ENCODE measurements at places on chromosomes 4 and X. TPM values are rescaled to one million over a fixed set of nuclear protein-coding genes. Genes with fewer than 3 reads are reported as not detected.

TDO2 gene
- 0.13 TPM for total RNA-seq

AR gene
- 8.1 TPM for total RNA-seq

ZNF185 gene
- total RNA-seq: 18.3 TPM

CFI gene
- 7.8 TPM for total RNA-seq

IL1RAPL1 gene
- total RNA-seq: 2.3 TPM

FRMD7 gene
- 1.3 TPM for total RNA-seq

DNA sequence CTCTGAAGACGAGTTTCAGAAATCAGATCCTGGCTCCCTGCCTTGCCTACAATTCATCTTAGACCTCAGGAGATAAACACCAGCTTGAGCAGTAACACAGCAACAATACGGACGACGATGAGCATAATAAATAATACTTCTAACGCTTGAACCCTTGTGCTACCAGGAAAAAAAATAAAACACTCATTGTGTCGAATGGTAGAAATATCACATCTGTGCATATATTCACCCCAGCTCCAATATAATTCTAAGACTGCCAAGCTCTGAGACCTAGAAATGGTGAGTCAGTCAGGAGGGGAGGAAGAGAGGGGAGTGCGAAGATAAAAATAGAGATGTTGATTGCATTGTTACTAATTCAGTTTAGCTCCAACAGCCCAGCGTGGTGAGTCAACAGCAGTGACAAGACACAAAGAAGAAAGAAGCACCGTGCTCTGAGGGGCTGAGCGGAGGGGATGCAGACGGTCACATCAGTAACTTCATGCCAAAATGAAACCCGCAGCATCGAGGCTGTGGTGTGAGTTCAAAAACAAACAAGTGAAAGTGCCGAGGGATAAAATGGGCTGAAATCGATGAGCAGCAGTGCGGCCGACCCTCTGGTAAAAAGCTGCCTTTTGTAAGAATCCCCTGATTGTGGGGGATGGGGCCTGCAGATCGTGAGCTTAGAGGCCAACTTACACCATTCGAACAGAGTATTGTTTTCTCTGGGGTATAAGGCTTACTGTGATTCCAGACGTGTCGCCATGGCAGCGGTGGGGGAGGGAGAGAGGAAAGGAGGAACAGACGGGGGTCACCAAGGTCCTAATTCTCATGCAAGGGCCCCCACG lies 150.4 kb downstream of the MGST2 start:
- H3K4me1 ChIP-seq: peaks cover 15% of the 10 kb centered on the region
- H3K36me3 ChIP-seq: no peaks in the 10 kb centered on the region
- H3K27ac ChIP-seq: peak overlapping the region; percentile 86
- H3K27me3 ChIP-seq: no peaks in the 10 kb centered on the region

DNA sequence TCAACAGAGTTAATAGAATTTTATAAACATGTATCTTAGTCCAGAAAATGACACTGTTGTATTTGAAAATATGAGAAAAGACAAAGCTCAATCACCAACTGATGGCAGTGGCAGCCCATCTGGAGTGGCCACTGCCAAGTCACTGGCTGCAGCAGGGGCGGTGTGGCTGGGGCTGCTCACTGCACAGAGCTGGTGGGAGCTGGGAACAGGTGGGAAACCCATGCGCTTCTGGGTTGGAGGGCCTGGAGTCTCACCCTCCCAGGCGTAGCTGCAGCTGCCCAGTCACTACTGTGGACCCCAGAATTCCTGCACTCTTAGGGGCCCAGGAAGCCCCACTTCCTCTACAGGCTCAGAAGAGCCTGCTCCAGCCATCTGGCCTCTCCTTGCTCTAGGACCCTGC lies 251.8 kb upstream of the NDST4 start:
- DNase-seq: no peak
- H3K27ac ChIP-seq: no peak overlapping the region
- no peaks in the 10 kb centered on the region for H3K27me3 ChIP-seq
- H3K4me3 ChIP-seq: no peak overlapping the region
- H3K36me3 ChIP-seq: no peaks in the 10 kb centered on the region
- no peaks in the 10 kb centered on the region for H3K4me1 ChIP-seq

- peaks cover 4% of the 10 kb centered on the region for H3K27me3 ChIP-seq
- no peak for DNase-seq
- no peak overlapping the region for H3K27ac ChIP-seq
- no peak overlapping the region for H3K4me3 ChIP-seq
Observed at GRCh38 chrX:130083107-130083490, 27.2 kb downstream of the ELF4 start.

- DNase-seq: no peak
- H3K27ac ChIP-seq: no peak overlapping the region
- H3K27me3 ChIP-seq: no peaks in the 10 kb centered on the region
- H3K4me1 ChIP-seq: peaks cover 26% of the 10 kb centered on the region
- H3K4me3 ChIP-seq: no peak overlapping the region
Observed at GRCh38 chr4:2075171-2075986, 16.3 kb downstream of the NAT8L start.

- DNase-seq: peak; percentile 19
- no peaks in the 10 kb centered on the region for H3K36me3 ChIP-seq
- H3K4me3 ChIP-seq: no peak overlapping the region
- H3K27ac ChIP-seq: no peak overlapping the region
- no peaks in the 10 kb centered on the region for H3K4me1 ChIP-seq
Observed at GRCh38 chr4:121484633-121485032, 103.8 kb upstream of the QRFPR start.

DNA sequence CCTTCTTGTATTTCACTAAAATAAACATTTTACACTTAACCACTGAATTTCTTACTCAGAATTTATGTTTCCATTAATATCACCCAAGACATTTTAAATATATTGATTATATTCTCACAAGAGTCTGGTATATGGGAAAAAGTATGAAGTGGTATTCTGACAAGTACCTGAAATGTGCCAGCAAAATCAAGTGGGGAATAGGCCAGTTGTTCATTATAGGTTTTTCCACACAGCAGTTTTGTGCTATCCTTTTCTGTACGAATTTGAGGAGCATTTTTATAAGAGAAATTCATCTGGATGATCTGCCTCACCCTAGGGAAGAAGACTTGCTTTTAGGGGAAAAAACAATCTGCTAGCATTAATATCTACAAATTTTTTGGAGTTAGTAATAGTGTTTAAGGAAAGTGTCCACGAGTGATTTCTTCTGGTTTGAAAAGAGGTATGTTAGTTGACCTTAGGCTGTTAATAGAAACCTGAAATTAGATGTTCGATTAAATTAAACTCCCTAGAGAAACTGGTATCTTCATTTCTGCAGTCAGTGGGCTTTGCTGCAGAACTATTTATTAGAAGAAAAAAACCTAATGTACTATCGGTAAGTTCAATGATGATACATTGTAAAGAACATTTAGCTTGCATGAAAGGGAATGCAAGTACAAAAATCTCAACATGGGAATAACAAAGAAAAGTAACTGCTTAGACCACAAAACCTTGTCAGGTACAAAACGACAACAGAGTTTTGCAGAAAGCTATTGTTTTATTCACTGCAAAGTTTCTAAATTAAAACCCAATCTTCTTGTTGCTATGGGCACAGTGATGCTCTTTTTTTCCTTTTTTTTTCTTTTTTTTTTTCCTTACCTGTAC lies 1.8 kb downstream of the KLF3 start:
- peak overlapping the region; percentile 83 for H3K4me3 ChIP-seq
- peak overlapping the region; percentile 99 for H3K27ac ChIP-seq
- peaks cover 2% of the 10 kb centered on the region for H3K36me3 ChIP-seq
- no peak for DNase-seq
- H3K27me3 ChIP-seq: no peaks in the 10 kb centered on the region

- no peak overlapping the region for H3K4me3 ChIP-seq
- peaks cover 7% of the 10 kb centered on the region for H3K36me3 ChIP-seq
- peak; percentile 79 for DNase-seq
- peaks cover 6% of the 10 kb centered on the region for H3K27me3 ChIP-seq
- peaks cover 9% of the 10 kb centered on the region for H3K4me1 ChIP-seq
- no peak overlapping the region for H3K27ac ChIP-seq
Observed at GRCh38 chrX:153582896-153583295, 16.0 kb downstream of the CCNQ start.
